Stimulated activated CD8-positive, alpha-beta memory T cell treated with anti-CD3 and anti-CD28 coated beads, Interleukin-15, amount 100 ng/mL, for 1 hour (primary cell): ENCODE measurements at places on chromosomes 16 and 17.

DNA sequence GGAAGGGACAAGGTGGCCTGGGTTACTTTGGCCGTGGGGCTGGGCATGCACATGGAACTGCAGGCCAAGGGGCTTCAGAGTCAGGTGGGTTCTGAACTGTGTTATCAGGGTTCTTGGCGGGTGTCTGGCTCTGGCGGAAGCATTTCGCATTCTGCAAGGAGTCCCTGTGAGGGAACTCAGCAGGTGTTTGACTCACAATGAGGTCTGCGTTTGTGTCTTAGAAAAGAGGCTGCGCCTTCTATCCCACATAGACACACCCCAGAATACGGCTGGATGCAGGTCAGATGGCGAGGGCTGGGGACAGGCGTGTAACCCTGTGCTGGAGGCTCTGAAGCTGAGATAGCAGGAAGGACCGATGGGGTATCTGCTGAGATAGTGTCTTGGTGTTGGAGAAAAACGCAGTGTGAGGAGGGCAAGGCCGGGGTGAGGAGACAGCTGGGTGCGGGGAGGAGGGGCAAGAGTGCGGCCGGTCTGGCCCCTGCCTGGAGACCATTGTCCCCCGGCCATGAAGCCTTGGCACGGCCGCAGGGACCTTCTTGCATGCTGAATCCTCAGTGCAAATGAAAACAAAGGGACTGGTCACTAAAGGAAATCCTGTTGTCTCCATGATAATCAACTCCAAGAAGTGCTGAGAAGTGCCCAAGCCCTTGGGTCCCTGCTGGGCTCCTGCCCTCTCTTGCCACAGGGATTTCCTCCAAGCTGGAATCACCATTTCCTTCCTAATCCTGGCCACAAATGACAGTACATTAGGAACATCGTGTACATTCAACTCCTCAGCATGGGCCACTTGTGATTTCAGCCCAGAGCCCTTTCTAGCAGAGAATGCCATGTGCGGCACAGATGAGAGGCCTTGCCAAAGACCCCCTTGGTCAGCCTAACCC is 22.8 kb upstream of the MTSS2 start:
- no peak for DNase-seq

DNA sequence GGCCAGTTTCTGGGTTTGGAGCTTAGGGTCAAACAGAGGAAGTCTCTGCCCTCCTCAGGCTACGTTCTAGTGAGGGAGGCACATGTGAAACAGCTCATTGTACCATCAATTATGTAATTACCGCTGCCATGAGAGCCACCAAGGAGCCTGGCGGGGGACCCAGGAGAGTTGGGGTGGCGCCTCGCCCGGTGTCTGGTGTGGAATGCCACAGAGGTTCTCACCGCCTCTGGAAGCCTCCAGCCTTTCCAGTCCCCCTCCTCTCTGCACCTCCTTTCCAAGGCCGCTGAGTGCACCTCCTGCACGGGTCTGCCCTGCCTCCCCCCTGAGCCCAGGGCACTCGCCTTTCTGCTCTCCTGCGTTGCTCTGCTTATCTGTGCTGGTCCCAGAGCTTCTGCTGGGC is 51.4 kb downstream of the SREBF1 start:
- DNase-seq, result no peak

GRCh38 chr17:36721560-36722120 is 120.3 kb downstream of the MRM1 start:
- no peak for DNase-seq

- DNase-seq, result no peak
These were observed 669 bp upstream of the CRISPLD2 start for GRCh38 chr16:84818989-84819643.

DNA sequence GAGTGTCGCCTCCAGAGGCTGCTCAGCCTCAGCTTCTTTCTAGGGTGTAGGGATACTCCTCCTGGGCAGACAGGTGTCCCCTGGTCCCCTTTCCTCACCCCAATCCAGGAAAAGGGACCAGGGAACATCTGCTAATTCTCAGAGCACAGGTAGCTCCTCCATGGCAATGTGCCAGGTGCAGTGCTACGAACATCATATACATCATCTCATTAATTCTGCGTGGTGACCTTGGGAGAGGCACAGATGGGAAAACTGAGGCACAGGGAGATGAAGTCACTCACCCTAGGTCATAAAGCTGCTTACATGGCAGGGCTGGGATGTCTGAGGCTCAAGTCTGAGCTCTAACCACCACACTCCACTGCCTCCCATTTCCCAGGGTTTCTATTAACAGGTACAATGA is 11.7 kb downstream of the HDAC5 start:
- DNase-seq, result no peak

GRCh38 chr17:7156342-7156940 is 22.7 kb downstream of the ASGR1 start:
- no peak for DNase-seq

DNA sequence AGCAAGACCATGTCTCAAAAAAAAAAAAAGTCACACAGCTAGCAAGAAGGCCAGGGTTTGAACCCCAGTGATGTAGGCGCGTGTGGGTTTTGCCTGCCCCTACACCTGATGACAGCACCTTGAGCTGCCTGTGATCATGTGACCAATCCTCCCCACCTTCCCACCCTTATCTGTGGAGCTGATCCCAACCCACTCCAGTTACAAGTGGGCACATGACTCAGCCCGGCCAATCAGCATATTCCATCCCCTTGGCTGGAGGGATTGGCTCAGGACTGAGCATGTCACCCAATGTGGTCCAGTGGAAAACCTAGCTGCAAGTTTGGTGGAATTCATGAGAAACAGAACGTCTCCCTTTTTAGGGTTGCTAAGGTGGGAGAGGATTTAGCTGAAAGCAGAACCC is 6.6 kb downstream of the TMEM114 start:
- DNase-seq, result no peak

- no peak for DNase-seq
These were observed 25.3 kb upstream of the PVALEF start for GRCh38 chr17:81140018-81140417.

- DNase-seq, result no peak
These were observed 14.8 kb downstream of the HDAC5 start for GRCh38 chr17:44108440-44109311.
